ENCODE measurements at places on chromosomes 2 and 18.
A peak's percentile ranks its signal among the peaks of the same experiment; 100 is the strongest.

GRCh38 chr2:62141142-62141740, 54.7 kb upstream of the B3GNT2 start:
- DNase-seq, result no peak

DNA sequence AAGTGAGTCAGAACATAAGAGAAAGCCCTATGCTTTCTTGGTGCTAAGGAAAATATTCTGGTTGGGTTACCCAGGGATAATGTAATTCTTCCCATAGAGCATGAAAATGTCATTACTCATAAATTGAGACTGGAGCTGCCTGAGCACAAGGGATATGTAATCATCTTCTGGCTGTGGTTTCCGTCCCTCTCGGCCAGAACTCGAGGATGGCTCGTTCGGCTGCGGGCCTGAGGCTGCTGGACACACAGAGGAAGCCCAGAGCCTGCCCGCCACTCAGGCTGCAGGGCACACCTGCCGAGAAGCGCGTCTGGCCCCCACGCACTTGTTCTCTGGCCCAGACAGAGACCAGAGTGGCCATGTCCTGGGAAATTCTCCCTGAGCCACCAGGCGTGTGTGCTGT, 104.9 kb downstream of the ASAP2 start:
- DNase-seq, result peak; percentile 80

DNA sequence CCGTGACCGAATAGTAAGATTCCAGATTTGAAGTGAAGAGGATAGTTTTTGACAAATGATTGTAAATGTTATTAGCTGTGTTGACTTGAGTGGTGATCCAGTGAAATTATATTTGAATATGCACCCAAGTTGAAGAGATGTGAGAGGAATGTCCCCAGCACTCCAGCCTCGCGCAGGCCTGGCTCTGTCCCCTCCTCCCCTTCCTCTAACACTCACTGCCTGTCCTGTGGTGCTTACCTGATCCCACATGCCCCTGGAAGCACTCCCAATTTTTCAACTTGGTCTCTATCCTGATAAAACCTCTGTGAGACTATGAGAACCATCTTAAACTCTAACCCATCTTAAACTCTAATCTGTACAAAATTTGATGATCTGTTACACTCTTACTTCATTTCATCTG, 154.7 kb upstream of the LRP1B start:
- DNase-seq, result no peak

DNA sequence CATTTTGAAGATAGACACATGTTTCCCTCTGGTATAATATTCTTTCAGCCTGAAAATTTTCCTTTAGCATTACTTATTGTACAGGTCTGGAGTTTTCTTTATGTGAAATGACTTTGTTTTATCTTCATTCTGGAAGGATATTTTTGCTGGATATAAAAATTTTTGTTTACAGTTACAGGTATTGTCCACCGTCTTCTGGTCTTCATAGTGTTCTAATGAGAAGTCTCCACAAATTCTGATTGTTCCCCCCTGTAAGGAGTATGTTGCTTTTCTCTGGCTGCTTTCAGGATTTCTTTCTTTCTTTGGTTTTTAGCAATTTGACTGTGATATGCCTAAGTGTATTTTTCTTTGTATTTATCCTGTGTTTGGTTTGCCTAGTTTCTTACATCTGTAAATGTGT, 15.0 kb downstream of the UBXN4 start:
- no peak for DNase-seq

- DNase-seq, result no peak
These were observed 69.8 kb upstream of the GALNT3 start for GRCh38 chr2:165863810-165864261.

GRCh38 chr2:9373047-9373446, 50.3 kb downstream of the ITGB1BP1 start:
- no peak for DNase-seq

GRCh38 chr2:233532971-233533370, 33.6 kb downstream of the USP40 start:
- DNase-seq, result no peak

DNA sequence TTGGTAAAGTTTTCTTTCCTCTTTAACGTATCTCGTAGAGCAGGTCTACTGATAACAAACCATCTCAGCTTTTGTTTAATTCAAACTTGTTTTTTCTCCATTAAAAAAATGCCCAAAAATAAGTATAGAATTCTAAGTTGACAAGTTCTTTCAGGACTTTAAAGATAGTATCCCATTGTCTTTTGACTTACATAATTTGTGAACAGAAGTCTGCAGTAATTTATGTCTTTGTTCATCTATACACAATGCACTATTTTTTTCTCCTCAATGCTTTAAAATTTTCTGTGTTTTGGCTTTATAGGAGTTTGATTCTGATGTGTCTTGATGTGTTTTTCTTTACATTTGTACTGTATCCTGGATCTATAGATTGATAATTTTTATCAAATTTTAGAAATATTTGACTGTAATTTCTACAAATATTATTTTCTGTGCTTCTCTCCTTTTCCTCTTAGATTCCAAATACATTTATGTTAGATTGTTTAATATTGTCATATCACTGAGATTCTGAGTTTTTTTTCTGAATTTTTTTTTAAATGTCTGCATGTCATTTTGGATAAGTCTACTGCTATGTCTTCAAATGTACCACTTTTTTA, 143.3 kb downstream of the FTCDNL1 start:
- DNase-seq, result no peak

GRCh38 chr2:10900216-10901109, 11.3 kb upstream of the KCNF1 start:
- no peak for DNase-seq

DNA sequence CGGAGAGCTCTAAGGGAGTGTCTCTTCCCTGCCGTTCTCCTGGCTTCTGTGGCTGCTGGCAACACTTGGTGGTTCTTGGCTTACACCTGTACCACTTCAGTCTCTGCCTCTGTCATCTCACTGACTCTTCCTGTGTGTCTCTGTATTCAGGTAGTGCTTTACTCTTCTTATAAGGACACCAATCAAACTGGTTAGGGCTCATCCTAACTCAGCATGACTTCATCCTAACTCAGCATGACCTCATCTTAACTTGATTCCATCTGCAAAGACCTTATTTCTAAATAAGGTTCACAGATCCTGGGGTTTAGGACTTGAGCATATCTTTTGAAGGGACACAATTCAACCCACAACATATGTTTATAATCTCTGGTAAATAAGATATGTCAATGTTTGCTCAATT, 51.6 kb upstream of the DSEL start:
- no peak for DNase-seq

GRCh38 chr2:172900871-172901270, 165.2 kb downstream of the RAPGEF4 start:
- DNase-seq, result no peak

DNA sequence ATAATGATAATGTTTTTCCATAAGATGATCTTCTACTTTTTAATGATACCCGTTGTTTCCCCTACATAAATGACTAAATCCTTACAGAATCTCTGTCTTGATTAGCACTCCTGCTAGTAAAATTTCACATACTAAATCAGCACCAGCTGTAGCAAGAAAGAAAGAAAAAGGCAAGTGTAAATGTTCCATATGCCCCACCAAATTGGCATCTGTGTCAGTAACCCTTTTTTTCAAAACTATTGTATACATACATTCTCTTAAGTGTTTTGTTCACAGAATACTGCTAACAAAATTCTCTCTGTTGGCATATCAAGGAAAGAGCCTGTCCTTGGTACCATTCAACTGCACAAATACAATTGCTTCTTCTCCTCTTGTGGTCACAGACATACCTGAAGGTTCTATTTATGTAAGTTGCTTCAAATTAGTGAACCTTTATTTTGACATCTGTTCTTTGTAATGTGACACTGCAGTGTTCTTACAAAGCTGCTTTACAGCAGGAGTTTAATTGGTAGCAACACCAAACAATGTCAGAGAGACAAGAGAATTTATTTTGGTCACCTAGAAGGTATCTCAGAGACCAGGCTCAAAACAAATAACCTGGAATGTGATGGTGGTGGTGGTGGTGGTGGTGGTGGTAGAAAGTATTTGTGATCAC, 641.9 kb downstream of the ZEB2 start:
- DNase-seq, result no peak

- DNase-seq, result no peak
These were observed 29.0 kb upstream of the MAPRE3 start for GRCh38 chr2:26941486-26941885.

DNA sequence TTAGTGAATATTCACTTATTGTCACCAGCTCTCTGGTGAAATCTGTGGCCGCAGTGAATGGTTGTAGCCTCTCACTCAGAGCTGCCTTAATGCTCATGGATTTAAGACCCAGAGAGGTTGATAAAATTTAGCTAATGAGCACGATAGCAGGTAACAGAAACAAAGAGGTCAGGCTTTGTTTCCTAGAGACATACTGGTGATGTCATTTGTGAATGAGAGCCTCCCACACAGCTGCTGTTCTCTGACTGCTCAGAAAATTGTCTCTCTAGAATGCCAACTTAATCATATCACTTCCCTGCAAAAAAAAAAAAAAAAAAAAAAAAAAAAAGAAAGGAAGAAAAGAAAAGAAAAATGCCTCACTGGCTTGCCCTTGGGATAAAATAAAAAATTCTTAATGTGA, 411.7 kb upstream of the MYT1L start:
- DNase-seq, result no peak

- DNase-seq, result no peak
These were observed 12.9 kb upstream of the PUM2 start for GRCh38 chr2:20363578-20363977.

DNA sequence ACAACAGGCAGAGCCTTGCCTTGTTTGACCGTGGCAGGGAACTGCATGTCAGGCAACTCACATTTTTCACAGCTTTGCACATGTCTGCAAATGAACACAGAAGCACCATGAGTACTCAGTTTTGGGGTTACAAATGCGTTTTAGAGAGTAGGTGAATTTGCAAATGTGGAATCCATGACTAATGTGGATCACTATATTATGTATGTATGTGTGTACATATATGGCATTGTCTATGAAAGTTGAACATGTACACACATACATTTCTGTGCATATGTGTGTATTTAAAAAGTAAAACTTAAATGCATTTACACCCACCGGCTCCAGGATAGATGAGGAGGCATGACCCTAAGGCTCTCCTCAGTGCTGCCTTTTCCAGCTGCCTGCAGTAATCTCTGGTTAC, 65.1 kb downstream of the SOWAHC start:
- DNase-seq, result no peak

DNA sequence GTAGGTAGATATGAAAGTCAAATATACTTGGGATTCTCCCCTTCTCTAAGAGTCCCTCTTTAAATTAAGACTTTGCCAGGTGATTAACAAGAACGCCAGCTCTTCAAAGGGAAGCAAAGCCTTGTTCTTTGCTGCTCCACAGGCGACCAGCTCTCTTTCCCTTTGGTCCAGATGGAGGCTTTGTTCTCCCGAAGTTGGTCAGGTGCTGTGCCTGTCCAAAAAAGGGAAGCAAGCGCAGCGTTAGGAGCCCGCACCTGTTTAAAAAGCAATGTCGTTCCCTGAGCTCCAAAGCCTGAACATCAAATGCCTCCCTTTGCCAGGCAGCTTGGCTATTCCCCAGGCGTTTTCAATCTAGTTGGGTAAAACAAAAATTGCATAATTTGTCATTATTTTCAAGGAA, 1913.1 kb upstream of the PIK3C3 start:
- no peak for DNase-seq

GRCh38 chr2:135745545-135745944, 3.9 kb downstream of the UBXN4 start:
- peak; percentile 72 for DNase-seq

GRCh38 chr2:105822186-105822585, 77.5 kb downstream of the NCK2 start:
- DNase-seq, result no peak

GRCh38 chr2:18701981-18702380, 112.6 kb upstream of the NT5C1B start:
- DNase-seq, result no peak

DNA sequence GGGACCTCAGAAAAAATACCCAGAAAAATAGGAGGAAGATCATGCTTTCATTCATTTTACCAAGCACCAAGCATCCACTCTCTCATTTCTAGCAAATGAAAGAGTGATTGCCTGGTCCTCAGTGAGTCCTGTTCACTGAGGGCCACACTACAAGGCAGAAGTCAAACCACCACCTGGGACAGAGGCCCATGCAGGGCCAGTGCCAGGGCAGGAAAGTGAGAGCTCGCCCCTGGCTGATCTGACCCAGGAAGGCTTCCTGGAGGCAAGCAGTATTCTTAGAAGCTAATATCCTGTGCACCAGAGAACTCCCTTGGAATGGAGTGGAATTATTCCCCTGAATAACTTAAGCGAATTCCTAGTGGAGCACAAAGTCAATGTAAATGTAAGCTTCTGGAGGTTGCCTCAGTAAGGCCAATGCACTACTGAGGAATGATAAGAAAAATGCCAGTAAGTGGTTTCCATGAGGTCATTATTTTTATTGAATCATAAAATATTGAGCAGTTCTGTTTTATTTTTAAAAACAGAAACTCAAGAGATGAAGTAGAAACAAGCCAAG, 191.6 kb upstream of the ID2 start:
- DNase-seq, result peak; percentile 14

DNA sequence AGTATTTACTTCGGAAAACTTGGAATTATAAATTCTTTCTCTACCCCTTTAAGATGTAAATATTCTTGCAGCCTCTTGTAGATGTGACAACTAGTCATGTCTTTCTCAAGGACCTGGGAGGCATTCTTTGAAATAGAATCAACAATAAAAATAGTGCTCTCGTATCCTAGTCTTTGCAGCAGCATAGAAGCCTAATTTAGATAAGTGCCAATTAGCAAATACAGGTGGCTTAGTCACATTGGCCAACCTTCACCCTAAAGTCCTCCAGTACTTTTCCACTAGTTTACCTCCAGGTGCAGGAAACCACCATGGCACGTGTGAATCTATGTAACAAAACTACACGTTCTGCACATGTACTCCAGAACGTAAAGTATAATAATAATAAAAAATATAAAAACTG, 3.5 kb upstream of the ZSWIM2 start:
- no peak for DNase-seq

GRCh38 chr18:54392543-54393023, 34.9 kb downstream of the C18orf54 start:
- DNase-seq, result no peak

DNA sequence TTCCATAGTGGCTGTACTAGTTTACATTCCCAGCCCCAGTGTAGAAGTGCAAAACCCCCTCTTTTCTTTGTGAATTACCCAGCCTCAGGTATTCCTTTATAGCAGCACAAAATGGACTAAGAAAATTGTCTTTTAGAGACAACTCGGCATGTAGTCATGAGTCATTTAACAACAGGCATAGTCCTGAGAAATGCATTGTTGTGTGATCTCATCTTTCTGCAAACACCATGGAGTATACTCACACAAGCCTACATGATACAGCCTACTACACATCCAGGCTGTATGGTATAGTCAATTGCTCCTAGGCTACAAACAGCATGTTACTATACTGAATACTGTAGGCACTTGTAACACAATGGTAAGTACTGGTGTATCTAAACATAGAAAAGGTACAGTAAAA, 44.4 kb upstream of the MBP start:
- no peak for DNase-seq

- no peak for DNase-seq
These were observed 7.7 kb downstream of the FHL2 start for GRCh38 chr2:105391058-105391627.

- DNase-seq, result no peak
These were observed 262.6 kb upstream of the THUMPD2 start for GRCh38 chr2:40041422-40042382.

Data from AG04449 (cell line).